Hematopoietic multipotent progenitor cell treated with erythropoietin and hydrocortisone succinate and interleukin-3 and kit ligand, for 17 days (in vitro differentiated cells): ENCODE measurements at places on chromosomes 16 and 17.

DNA sequence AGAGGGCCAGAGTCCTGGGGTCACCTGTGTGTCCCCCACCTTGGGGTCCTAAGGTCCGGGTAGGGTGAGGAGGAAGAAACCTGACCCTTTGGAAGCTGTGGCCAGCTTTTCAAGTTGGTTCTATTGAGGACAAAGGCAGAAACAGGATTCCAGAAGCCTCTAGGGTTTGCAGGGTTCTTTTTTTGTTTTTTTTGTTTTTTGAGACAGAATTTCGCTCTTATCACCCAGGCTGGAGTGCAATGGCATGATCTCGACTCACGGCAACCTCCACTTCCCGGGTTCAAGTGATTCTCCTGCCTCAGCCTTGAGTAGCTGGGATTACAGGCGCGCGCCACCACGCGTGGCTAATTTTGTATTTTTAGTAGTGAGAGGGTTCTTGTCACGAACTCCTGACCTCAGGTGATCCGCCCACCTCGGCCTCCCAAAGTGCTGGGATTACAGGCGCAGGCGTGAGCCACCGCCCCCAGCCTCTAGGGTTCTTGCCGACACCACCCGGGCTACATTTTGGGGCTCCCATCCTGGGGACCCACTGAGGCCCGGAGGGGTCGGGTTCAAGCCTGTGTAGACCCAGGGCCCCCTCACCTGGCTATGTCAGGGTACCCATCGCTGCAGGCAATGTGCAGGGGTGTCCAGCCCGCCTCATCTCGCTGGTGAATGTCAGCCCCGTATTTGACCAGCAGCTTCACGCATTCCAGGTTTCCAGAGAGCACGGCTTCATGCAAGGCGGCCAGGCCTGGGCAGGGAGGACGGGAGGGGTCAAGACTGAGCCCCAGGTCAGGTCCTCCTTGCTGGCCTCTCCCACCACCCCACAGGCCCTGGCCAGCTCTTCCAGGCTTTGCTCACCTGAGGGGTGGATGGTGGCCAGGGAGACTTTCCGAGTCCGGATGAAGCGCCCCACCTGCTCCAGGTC is 674 bp downstream of the PPP1R27 start:
- no peak for DNase-seq

GRCh38 chr16:28946681-28947080 is 4.1 kb upstream of the NFATC2IP start:
- DNase-seq = no peak

DNA sequence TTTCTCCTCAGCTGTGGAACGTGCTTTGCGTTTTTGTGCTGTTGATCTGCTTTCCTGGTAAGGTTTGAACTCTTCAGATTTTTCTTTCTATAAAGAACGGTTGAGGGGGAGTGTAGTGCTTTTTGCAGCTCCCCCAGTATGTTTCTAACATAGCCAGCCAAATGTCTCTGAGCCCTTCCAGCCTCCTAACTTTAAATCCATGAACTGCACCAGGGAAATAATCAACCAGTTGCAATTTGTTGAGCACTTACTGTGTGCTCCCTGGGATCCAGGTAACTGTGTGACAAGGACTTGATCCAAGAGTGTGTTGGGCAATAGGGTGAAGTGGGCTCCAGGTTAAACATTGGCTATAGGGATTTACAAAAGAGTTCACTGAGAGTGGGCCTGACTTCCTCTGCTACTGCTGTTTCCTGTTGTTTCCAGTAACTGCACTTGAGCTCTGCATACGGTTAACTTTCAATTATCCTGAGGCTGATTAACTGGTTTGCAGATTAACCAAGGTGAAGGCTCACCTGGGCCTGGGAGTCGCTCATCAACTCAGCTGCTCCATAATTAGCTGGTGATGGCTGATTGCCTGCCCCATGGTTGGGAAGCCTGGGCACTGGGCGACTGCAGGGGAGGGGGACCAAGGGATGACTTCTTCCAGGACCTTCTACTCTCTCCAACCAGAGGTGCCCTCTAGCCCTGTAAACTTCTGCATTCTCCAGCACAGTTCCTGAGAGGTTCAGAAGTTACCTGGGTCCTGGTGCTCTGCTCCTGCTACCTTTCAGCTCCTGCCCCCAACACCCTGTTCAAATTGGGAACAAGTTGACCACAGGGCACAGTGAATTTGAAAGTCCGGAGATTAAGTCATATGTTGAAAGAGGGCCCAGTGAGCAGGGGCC is 19.5 kb downstream of the HLF start:
- DNase-seq = no peak

DNA sequence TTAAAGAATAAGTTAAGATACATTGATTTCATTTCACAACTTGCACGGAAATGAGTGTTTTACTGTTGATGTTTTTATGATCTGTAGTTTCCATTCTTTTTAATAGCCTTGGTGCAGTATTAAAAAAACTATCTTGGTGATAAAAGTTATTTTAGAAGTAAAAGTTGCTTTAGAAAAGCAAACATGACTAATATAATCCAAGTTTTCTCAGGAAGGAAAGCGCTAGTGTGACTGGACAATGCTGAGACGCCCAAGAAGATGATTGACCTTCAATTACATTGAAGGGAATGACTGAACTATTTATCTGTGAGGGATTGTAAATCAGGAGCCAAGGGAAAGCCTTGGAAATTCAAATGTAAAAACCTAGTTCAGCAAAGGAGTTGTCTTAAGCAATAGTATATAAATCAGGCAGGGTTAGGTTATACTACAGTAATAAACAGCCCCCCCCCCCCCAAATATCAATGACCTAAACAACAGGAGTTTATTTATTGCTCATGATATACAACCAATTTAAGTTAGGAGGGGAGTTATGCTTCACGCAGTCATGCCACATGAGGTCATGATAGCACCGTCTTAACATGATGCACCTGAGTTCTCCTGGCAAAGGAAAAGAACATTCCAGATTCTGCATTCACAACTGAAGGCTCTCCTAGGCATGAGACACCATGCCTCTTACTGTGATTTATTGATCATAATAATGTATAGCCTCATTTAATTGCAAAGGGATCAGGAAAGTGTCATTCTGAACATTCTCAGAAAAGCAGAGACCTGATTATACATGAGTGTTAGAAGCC is 443.8 kb downstream of the CDH13 start:
- no peak for DNase-seq

DNA sequence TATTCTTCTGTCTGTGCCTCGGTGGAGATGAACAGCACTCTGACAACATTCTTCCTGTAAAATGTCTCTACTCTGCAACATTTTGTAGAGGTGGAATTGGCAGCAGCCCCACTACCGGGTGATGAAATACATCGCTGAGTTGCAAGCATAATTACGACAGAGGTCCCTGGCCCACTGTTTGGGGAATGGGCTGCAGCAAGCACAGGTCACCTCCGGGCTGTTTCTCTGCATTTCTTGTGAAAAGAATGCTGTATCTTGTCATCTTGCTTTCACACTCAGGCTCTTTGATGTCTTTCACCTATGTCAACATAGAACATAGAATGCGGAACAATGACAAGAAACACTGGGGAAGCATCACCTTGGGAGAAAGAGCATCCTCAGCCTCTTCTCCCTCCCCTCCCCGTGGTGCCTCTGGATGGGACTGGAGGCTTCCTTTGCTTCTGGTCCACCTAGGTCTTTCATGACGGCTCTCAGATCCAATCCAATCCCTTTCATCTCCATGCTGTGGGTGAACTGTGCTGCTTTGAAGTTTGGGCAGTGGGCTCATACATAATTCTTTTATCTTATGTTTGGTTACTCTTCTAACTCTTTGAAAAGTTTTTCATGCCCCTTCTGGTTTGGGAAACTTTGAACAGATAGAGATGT is 265.0 kb downstream of the PHKB start:
- no peak for DNase-seq

DNA sequence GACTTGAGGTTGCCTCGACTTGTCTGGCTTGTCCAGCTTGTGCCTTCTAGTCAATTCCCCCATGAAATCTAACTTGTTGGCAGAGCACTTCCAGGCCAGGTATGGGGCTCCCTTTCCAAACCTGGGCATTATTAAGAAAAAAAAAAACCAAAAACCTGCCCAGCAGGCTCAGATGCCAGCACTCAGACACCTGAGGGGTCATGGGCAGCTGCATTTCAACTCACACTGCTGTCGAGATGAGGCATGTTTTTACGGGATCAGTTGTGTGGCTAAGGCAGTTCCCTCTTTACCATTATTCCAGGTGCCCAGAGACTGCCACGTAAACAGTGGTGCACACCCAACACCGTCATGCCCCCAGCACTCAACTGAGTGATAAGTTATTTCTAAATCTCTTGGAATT is 17.8 kb downstream of the TMEM11 start:
- no peak for DNase-seq

- DNase-seq = no peak
Measured at GRCh38 chr17:32493976-32494513, 7.3 kb downstream of the CDK5R1 start.

GRCh38 chr17:22128723-22129122 is 436.4 kb downstream of the KCNJ18 start:
- DNase-seq = no peak

DNA sequence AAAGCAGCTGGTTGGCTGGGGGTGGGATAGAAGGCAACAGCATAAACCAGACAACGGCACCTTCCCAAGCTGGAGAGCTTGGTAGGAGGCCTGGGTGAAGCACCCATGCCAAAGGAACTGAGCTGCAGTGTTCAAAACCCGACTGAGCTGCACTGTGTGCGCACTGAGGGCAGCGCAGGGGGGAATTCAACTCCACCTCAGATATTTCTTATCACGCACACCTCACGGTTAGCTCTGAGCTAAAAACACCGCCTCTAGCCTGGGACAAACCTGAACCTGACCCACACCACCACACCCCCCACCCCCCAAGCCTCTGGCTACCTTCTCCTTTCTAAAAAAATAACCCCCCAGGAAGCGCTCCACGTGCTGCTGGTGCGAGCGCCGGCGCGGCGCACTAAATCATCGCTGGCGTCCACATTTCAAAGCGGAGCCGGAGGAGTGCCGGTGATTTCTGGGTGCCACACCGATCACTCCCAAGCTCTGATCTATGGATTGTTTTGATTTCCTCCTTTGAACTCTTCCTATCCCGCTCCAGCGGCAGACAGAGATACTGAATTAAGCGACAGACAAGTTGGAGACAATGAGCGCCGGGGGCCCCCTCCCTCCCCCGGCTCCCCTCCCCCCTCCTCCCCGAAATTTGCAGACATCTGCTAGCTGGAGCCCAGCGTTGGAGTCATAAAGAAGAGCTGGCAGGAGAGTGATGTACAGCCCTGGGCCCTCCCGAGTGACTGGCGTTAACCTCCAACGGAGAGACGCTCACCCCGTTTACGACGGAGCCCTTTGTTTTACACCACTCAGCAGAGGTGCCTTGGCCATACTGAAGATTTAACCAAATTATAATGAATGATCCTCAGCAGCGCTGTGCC is 85.0 kb downstream of the NOG start:
- DNase-seq = no peak

DNA sequence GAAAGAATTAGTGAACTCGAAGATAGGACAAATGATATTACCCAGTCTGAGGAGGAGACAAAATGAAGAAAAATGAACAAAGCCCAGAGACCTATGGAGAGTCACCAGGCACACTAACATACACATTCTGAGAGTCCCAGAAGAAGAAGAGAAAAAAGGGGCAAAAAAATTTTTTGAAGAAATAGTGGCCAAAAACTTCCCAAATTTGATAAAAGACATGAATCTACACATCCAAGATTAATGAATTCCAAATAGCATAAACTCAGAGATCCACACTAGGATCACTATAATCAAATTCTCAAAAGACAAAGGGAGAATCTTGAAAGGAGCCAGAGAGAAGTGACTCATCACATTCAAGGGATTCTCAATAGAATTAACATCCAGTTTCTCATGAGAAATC is 3.4 kb upstream of the OR4D1 start:
- no peak for DNase-seq
